ENCODE measurements at places on chromosomes 1 and 21.

GRCh38 chr1:51344602-51345299, 14.4 kb upstream of the TTC39A start:
- no peak for DNase-seq

GRCh38 chr1:168161459-168161858, 17.3 kb upstream of the TIPRL start:
- DNase-seq, result no peak

- DNase-seq, result no peak
Observed at GRCh38 chr1:157092831-157093230, 6.8 kb downstream of the ETV3L start.

DNA sequence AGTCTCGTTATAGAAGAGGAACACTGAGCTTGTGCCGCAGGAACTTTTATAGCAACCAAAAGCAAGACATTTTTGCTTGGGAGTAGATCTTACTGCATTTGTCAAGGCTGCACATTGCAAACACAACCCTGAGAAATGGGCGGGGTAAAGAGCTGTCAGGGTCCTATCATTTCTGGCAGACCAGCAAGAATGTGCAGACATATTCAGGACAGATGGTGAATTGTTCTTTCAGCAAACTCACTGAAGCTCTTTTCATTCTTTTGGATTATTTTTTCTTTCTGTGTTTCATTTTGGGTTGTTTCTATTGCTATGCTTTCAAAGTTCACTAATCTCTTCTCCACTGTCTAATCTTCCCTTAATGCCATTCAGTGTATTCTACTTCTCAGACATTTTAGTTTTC, 5.1 kb upstream of the ACTN2 start:
- no peak for DNase-seq

DNA sequence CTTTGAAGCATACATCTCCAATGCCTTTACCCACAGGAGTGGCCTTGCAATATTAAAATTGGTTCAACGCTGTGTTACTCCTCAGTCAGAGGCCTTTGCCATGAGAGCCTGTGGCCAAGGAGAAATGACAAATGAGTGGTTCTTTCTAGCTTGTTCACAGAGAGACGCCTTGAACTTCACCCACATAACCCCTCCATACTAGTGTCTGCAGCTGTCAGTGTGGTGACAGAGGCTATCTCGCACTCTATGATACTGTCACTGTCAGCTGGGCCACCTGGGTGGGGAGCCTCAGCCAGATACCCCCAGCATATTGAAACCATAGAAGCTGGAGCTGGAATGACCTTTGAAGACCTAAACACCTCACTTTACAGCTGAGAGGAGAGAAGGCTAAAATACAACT, 57.4 kb upstream of the LBR start:
- DNase-seq, result no peak

DNA sequence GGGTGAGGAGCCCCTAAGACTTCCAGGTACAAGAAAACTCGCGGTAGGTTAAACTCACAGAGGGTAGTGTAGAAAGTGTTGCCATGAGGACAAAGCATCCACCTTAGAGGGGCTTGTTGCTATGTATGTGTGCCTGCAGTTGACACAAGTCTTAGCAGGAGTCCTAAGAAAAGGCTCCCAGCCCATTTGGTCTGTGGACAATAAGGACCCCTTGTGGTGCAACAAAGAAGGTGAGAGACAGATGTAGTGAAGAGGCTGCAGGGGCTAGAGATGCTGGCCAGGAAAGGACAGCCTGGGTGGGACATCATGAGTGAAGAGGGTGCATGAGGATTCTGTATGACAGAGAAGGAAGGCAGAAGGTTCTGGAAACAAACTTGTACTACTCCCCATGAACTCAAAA, 36.3 kb upstream of the IL10 start:
- DNase-seq, result no peak

GRCh38 chr1:61318319-61319125, 236.2 kb downstream of the NFIA start:
- DNase-seq, result no peak

- no peak for DNase-seq
Observed at GRCh38 chr1:238501290-238501689, 610.6 kb upstream of the ZP4 start.

GRCh38 chr1:80248886-80249285, 1242.4 kb upstream of the ADGRL4 start:
- DNase-seq, result no peak

GRCh38 chr1:56240400-56240799, 339.0 kb downstream of the PLPP3 start:
- no peak for DNase-seq

DNA sequence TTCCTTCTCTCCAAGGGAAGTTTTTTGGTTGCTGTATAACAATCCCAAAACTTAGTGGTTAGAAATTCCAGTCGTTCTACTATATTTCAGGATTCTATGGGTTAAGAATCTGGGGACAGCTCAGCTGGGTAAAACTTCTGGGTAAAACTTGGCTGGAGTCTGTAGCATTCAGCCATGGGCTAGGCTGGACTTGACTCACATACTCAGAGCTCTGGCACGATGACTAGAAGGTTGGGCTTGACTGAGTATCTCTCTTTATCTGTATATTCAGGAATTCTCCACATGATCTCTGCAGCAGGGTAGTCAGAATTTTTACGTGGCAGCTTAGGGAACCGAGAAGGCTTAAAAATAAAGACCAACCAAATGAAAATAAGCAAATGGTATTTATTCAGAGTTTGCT, 28.2 kb upstream of the HRNR start:
- no peak for DNase-seq

DNA sequence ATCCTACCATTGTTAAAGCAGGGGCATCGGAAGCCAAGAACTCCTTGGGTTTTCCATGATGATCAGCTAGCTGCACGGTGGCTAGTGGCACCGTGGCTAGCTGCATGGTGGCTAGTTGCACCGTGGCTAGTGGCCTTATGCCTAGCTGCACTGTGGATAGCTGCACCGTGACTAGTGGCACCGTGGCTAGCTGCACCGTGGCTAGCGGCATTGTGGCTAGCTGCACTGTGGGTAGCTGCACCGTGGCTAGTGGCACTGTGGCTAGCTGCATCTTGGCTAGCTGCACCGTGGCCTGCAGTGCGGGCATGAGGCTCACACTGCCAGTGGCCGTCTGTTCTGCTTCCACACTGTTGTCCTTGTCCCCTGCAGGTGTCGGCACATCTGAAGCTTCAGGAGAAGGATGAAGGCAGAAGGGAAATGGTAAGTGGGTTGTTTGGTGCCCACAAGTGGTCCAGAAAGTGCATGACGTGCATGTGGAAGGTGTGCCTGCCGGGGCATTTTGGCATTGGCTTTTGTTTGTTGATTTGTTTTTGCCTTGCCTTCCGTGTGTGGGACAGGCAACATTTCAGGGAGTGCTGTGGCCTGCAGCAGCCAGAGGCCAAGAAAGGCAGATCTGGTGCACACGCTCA, 38.6 kb downstream of the TFF3 start:
- DNase-seq, result no peak

GRCh38 chr1:27513958-27514357, 24.0 kb upstream of the WASF2 start:
- no peak for DNase-seq

DNA sequence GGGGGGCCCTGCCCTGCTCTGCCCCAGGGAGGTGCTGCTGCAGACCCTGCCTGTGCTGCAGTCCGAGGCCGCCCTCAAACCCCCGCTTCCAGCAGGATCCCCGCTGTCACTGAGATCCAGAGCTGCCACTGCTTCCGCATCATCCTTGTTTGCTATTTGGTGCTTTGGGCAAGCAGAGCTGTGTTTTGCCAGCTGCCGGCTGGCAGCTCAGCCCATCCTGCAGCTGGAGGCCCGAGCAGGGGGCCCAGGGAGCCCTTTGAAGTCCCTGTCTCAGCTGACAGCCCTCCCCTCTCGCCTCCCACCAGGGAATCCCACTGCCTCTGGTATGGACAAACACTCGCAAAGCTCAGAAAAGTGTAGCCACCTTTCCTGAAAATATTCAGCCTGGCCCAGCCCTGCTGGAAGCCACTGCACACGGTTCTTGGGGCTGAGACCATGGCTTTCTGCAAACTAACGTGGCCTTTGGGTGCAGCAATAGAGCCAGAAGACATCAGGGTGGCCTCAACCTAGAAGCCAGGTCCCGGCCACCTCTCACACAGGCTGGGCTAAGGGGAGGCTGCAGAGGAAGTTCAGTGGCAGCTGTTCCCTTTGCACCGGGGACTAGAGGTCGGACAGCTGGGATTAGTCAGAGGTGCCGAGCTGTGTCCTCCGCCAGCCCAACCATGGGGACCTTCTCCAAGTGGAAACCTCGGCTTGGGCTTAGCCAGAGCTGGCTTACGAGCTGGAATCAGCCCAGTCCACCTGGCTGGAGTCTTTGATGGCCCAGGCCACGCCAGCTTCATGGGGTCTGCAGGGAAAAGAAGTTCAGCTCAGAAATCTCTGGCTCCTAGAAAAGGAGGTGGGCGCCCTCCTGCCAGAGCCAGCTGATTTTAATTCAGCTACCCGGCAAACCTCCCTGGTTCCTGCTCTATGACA, 107.1 kb downstream of the SPSB1 start:
- DNase-seq, result no peak

- no peak for DNase-seq
Observed at GRCh38 chr1:39063775-39064174, 37.6 kb downstream of the NDUFS5 start.

- peak; percentile 18 for DNase-seq
Observed at GRCh38 chr1:14915356-14916054, 238.0 kb upstream of the TMEM51 start.

DNA sequence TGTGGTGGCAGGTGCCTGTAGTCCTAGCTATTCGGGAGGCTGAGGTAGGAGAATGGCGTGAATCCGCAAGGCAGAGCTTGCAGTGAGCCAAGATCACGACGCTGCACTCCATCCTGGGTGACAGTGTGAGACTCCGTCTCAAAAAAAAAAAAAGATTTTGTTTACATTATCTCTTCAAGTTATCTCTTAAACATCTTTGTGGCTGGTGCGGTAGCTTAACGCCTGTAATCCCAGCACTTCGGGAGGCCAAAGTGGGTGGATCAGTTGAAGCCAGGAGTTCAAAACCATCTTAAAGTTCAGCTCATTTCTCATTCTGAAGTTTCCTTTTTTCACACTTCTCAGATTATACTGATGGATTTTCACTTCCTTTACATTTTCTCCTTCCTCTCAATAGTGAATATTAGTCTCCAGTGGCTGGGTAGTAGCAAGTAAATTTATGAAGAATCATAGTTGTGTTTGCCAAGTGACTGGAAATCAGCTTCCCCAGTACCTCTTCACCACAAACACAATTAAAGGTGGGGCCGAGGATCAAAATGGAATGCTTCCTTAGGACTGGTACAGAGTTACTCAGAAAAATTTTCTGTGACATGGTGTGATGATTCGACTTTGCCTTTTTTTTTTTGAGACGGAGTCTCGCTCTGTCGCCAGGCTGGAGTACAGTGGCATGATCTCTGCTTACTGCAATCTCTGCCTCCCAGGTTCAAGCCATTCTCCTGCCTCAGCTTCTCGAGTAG, 13.8 kb downstream of the PIP5K1A start:
- no peak for DNase-seq

DNA sequence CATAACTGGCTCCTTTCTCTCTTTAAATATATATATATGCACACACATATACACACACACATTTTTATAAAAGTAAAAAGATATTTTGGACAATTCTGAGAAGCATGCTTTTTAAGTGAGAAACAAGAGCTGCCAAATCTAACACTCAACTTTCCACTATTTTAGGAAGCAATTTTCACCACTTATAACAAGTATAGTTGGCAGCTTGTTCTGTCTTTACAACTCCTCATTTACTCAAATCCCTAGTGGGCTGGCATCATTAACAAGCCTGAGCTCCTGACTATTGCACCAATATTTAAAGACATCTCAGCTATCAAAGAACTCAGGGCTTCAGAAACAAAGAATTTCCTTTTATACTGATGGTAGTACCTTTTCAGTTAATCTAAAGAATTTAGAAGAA, 76.6 kb downstream of the RAB3GAP2 start:
- no peak for DNase-seq

GRCh38 chr1:64608005-64608650, 136.7 kb upstream of the RAVER2 start:
- DNase-seq, result no peak

GRCh38 chr21:24628046-24628445, 979.2 kb downstream of the MRPL39 start:
- no peak for DNase-seq

- no peak for DNase-seq
Observed at GRCh38 chr1:78141531-78142231, 95.9 kb downstream of the GIPC2 start.

- DNase-seq, result no peak
Observed at GRCh38 chr1:89728381-89728780, 92.5 kb upstream of the LRRC8D start.

DNA sequence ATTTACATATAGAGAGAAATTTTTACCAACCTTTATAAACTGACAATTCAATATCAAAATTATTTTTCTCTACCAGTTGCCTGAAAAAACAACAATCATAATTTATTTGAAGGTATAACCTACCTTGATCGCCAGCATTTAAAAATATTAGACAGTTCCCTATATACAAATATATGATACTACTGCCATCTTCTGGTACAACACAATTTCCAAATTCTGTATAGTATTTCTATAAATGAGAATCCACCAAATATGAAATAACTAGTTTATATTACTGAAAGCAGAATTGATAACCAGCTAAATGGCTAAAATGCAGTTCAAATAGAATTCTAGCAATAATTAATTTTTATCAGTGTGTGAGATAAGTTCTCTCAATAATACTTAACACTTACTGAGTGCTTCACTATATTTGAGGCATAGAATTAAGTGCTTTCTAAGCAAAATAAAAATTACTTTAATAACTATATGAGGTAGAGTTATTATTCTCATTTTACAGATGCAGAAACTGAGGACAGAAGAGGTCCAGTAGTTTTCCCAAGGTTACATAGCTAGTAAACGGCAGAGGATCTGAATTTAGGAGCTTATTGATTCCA, 75.6 kb downstream of the PIGK start:
- DNase-seq, result no peak

GRCh38 chr1:64975740-64976139, 9.4 kb upstream of the JAK1 start:
- DNase-seq, result no peak

- DNase-seq, result no peak
Observed at GRCh38 chr21:42673633-42674328, 20.4 kb downstream of the PDE9A start.

GRCh38 chr1:71899881-71900280, 382.5 kb downstream of the NEGR1 start:
- DNase-seq, result no peak

GRCh38 chr21:44766818-44767354, 34.7 kb downstream of the UBE2G2 start:
- no peak for DNase-seq

DNA sequence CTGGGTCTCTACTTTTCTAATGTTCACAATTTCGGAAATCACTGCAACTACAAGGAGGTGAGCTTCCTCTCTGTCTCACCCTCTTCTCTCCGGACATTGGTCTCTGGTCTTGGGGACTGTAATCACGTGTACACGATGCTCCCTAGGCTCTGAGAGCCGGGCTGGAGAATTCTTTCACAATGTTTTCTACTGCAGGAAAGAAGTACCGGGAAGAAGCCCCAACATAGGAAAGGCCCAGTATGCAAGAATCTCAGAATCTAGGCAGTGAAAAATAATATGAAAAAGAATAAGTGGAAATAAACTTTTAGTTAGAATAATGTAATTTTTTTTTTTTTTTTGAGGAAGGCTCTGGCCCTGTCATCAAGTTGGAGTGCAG, 13.5 kb upstream of the HJV start:
- DNase-seq, result no peak

GRCh38 chr1:150528196-150528595, 12.6 kb downstream of the FALEC start:
- no peak for DNase-seq

Measured in bone marrow (tissue), 2 donors.